ENCODE measurements at places on chromosomes 7 and 10. TPM values are rescaled to one million over a fixed set of nuclear protein-coding genes. Genes with fewer than 3 reads are reported as not detected.

Gene RNLS
- total RNA-seq: 4.2 TPM

Gene TUBB8
- total RNA-seq: not detected

Gene OLAH
- total RNA-seq: 0.25 TPM

Gene XPNPEP1
- 55.3 TPM for total RNA-seq

Gene NEUROG3
- total RNA-seq: not detected

Gene BRAF
- 72.5 TPM for total RNA-seq

Gene NAPEPLD
- total RNA-seq: 17.2 TPM

Gene CYP26C1
- 0.25 TPM for total RNA-seq

Gene NPSR1
- not detected for total RNA-seq

Gene CCDC6
- total RNA-seq: 32.7 TPM

Gene EPDR1
- total RNA-seq: 11.6 TPM

Gene FAM131B
- 79.7 TPM for total RNA-seq

Gene FUOM
- 2.2 TPM for total RNA-seq

Gene LDB1
- 50.2 TPM for total RNA-seq

Gene CHCHD1
- total RNA-seq: 14.3 TPM

Gene DNAH11
- 3.2 TPM for total RNA-seq

Gene ADO
- total RNA-seq: 29.7 TPM

Gene C10orf62
- not detected for total RNA-seq

Gene CAMK2B
- total RNA-seq: 76.7 TPM

Gene PIK3AP1
- total RNA-seq: 1.5 TPM

Gene IL15RA
- under 0.01 TPM for total RNA-seq

Gene CYP3A4
- total RNA-seq: not detected

Gene MYH16
- total RNA-seq: not detected

Gene NEURL1
- total RNA-seq: 26.8 TPM

Gene MGAM2
- under 0.01 TPM for total RNA-seq

Gene SERPINE1
- 0.74 TPM for total RNA-seq

Gene FZD8
- 16.0 TPM for total RNA-seq
